Esophagus squamous epithelium (tissue), 5 donors: ENCODE measurements at places on chromosomes 3 and 15.

DNA sequence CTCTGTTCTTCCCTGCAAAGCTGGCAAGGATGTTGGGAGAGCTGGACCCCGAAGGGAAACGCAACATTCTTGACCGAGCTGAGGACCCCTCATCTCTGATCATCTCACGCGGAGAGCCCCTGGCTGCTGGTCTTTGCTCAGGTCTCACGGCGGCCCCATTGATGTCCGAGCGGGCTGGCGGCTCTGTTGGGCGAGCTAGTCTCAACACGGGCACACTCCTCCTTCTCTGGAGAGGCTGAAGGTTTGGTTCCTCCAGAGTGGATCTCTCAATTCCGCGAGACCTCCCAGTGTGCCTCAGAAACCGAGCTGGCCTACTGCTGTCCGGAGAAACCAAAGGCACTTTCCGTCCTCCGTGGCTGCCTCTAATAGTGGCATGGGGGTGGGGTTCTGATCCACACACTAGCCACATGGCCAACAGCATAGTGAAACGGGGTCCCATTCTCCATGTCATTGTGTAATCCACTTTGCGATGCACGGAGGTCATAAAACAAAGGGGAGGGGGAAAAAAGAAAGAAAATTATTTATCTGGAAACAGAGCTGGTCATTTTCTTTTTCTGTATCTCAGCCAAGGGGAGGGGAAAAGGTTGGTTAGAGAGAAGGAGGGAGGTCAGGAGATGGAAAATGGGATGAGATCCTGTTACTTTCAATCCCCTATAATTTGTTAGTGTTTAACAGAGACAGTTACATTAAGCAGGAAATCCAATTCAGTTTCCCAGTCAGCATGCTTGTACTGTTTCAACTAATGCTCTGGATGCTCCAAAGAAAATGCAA, 1.3 kb downstream of the CCDC80 start:
- no peak for DNase-seq

- no peak for DNase-seq
Observed at GRCh38 chr3:106678657-106679390, 698.4 kb upstream of the CCDC54 start.

DNA sequence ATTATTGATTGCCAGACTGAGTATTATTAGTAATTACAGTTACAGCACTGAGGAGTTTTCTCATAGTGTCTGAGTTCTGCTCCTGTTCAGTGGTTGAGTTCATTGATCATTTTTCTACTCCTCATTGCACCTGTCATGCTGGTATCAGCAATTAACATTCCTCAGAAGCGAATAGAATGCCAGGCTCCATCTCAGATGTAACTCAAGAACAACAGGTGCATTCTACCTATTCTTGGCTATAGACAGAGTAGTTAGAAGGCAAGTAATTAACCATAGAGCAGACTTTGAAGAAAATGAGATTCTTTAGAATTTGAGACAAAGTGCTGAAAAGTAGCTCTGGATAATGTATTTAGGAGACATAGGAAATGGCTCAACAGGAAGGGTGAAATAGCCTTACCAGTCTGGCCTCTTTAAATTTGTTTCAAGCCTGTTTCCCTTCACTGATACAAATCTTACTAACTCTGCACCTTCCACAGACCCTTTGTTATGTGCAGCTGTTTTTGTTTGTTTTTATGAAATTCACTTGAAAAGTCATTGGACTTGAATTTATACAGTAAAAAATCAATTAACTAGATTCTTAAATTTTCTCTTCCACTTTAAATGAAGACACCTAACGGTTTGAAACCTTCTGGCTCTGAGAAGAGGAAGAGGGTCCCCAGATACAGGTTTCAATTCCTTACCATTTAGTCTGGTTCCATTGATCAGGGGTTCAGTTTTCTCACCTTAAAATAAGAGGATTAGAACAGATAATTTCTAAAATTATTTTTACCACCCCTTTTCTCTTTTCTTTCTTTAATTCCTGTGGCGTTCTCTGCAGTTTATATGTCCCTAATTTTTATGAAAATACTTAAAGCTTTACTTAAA, 109.6 kb downstream of the FNDC3B start:
- no peak for DNase-seq

GRCh38 chr15:66019368-66019767, 150.1 kb downstream of the RAB11A start:
- DNase-seq: no peak

DNA sequence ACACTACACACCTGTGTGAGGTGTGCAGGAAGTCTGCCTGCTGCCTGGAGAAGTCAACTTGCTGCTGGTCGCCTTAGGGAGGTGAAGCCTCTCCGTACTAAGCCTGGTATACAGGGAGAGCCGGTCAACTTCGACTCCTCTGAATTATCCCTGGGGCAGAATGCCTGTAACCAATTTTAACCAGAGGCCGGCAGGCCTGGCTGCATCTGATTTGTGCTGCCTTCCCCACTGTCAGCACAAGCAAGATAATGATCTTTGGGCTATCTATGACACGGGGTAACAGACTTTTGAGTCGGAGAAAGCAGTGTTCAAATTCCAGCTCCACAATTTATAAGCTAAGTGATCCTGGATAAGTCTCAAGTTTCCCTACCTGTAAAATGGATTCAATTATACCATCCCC, 42.3 kb downstream of the MAGEF1 start:
- DNase-seq: no peak

- no peak for DNase-seq
Observed at GRCh38 chr3:133987948-133988484, 41.7 kb downstream of the SLCO2A1 start.

GRCh38 chr15:67085237-67085817, 19.9 kb downstream of the SMAD3 start:
- DNase-seq: no peak

- no peak for DNase-seq
Observed at GRCh38 chr3:48189321-48189720, 1.1 kb upstream of the CDC25A start.

GRCh38 chr15:29355477-29355876, 85.9 kb upstream of the NSMCE3 start:
- no peak for DNase-seq

DNA sequence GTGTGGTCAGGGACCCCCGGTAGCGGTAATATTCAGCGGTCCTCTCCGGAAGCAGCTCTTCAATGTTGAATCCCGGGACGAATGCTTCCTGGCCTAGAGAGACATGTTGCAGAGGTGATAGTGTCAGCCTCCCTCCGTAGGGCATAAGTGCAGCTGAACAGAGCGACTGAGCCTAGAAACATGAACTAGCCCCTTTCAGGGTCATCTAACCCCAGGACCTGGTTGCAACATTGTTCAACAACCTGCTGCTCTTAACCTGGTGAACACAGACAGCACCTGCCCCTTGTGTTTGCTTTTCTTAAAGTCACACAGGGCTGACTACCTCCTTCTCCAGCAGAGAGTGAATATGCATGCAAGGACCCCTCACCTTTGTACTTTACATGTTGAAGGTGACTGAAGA, 41.3 kb downstream of the CA12 start:
- DNase-seq: no peak

GRCh38 chr3:63951492-63952247, 39.5 kb upstream of the SCAANT1 start:
- DNase-seq: no peak

DNA sequence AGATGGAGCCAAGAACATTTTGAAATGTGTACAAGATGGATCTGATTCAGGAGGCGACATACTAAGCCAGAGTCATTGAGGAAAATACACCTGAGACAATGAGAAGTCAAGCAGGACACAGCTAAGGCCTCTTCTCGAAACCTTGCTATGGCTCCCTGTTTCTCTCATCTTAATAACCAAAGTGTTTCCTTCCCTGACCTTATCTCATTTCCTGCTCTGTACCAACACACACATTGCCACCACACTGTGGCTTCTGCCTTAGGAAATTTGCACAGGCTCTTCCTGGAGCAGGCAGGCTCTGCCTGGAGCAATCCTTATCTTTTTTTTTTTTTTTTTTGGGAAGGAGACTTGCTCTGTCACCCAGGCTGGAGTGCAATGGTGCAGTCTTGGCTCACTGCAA, 36.6 kb downstream of the OXSM start:
- no peak for DNase-seq

- no peak for DNase-seq
Observed at GRCh38 chr15:98518823-98519561, 129.3 kb upstream of the IGF1R start.

- DNase-seq: no peak
Observed at GRCh38 chr3:136186846-136187245, 9.3 kb downstream of the MSL2 start.

- DNase-seq: no peak
Observed at GRCh38 chr3:46913644-46914043, 36.1 kb downstream of the PTH1R start.

DNA sequence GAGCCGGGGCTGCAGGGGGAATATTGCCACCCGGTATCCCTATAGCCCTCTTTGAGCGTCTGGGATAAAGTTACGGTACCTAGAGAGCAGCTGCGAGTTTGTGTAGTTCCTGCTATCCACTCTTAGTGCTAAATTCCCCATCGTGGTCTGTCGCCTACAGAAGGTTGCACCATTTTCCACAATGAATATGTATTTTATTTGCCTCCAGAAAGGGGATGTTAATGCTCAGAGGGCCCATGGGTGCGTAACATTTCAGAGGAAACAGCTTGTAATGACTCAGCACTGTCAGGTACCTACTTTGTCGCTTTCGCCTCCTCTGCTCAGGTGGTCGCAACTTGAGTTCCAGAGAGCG, 1.1 kb downstream of the SLCO3A1 start:
- no peak for DNase-seq

GRCh38 chr15:69704229-69704628, 251.6 kb downstream of the RPLP1 start:
- no peak for DNase-seq

GRCh38 chr15:72847033-72847432, 63.5 kb upstream of the ADPGK start:
- DNase-seq: no peak

DNA sequence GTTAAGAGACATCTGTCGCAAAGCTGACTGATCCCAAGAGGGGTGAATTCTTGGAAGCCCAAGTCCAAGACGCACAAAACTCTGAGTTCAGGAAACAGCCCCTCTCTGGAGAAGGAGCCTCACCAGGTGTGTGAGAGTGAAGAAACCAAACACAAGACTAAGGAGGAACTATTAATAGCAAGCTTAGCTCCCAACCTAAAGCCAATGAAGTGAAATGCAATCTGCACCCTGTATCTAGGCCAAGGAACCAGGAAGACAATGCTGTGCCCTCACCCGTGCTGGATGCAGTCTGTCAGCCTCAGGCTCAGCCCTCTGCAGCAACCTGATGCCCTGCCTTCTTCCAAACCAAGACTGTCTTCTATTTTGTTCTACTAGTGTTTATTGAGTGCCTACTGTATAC, 22.5 kb upstream of the THBS1 start:
- no peak for DNase-seq

- no peak for DNase-seq
Observed at GRCh38 chr3:156674911-156675829, 780 bp downstream of the TIPARP start.

- no peak for DNase-seq
Observed at GRCh38 chr15:61634837-61635236, 405.7 kb upstream of the RORA start.

- no peak for DNase-seq
Observed at GRCh38 chr15:100899601-100900000, 19.6 kb upstream of the LRRK1 start.

- no peak for DNase-seq
Observed at GRCh38 chr15:39823634-39824033, 41.0 kb upstream of the FSIP1 start.

- no peak for DNase-seq
Observed at GRCh38 chr3:25547943-25548674, 116.6 kb downstream of the TOP2B start.

- DNase-seq: no peak
Observed at GRCh38 chr15:54550954-54551353, 572.7 kb downstream of the UNC13C start.

GRCh38 chr15:47388299-47388698, 329.0 kb upstream of the SEMA6D start:
- no peak for DNase-seq

DNA sequence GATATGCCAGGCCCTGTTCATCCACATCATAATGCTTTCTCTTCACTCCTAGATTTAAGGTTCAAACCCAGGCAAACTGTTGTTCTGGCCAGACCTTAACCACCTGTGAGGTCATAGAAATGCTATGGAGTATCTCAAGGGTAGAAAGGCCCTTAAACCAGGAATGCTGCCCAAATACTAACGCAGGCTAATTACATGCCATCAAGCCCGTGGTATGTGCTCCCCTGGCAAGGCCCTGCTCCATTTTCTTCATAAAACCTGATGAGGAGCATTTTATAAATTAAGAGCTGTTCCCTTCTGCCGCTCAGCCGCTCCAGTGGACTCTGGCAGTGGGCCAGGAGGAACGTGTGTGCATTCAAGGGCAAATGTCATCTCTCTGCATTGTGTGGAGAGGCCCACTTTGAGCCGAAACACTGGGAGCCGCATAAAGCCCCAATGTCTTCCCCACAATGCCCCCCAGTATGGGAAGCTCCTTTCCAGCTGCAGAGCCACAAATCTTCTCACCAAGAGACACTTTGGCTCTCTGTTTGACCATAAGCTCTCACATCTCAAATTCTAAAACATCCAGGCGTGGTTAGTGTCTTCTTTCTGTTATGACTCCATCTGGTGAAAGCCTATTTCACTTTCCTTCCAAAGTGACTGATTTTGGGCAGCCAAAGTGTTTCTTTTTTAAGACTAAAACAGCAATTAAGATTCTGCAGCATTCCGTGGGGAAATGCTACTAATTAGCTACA, 210.8 kb upstream of the NR2E3 start:
- no peak for DNase-seq

DNA sequence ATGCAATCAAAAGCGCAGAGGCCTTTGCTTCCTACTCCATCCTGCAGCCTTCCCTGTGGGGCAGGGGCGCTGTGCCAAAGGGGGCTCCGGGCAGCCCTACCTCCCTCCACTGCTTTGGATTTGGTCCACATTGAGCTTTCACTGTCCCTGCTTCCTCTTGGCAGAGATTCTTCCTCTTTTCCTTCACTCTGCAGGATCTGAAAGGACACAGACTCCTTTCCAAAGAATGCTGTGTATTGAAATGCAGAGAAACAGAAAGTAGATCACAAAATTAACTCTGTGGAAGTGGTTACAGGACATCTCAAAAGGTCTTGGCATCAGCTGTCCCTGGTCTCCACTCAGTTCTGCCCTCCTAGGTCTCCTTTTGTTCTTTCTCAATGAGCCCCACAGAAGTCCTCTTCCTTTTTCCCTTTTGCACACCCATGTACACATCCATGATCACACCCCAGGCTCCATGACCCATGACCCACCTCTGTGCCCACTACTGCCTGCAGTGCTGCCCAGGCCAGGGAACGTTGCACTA, 64.1 kb downstream of the CCR1 start:
- DNase-seq: no peak
